ENCODE measurements at places on chromosomes 4 and X.

GRCh38 chr4:94605241-94605805 is 152.4 kb upstream of the BMPR1B start:
- DNase-seq, result no peak

- no peak for DNase-seq
These were observed 254.2 kb downstream of the ADAMTS3 start for GRCh38 chr4:72314869-72315268.

DNA sequence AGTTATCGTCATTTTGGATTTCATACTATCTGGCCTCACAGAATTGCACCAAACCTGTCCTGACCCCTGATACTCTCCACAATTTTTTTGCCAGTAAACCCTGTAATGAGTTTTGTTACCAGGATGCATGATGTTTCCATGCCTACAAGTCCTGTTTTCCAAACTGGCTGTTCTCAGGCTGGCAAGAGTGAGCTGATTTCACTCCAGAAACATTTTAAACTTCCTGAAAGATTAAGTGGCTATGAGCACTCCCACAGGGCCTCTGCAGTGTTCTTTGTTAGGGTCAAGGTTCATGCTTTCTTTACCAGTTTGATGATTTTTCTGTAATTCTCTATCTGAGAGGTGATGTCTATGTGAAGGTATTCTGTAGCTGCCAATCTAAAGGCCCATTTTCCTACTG is 31.7 kb upstream of the PDLIM3 start:
- no peak for DNase-seq

DNA sequence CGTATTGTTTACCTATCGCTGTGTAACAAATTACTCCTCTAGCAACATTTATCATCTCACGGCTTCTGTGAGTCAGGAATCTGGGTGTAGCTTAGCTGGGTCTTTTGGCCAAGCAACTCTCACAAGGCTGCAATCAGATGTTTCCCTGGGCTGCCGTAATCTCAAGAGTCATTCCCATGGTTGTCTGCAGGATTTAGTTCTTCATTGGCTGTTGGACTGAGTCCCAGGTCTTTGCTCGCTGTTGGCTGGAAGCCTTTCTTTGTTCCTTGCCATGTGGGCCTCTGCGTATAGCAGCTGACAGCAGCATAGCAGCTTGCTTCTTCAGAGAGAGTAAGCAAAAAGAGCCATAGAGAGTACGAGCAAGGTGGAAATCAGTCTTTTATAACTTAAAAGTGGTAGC is 16.8 kb downstream of the POLR2B start:
- DNase-seq, result no peak

- no peak for DNase-seq
These were observed 156.9 kb downstream of the CBR4 start for GRCh38 chr4:168852933-168853713.

DNA sequence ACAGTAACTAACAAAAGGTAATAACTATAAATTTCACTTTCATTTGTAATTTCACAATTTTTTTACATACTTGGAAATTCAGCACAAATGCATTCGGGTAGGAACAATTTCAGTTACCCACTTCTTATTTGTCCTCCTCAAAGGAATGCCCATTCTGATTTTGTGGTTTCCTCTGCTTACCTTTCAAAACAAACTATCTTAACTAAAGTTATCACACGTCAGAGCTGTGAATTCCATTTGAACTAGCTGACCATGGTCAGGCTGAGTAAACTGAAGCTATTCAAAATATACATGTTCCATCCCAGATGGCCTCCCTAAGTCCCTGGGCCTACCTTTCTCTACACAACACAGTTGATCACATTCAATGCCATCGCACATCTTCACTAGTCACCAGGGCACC is 4.5 kb downstream of the CTPS2 start:
- no peak for DNase-seq

- no peak for DNase-seq
These were observed 1594.6 kb downstream of the ARAP2 start for GRCh38 chr4:34649716-34650115.

DNA sequence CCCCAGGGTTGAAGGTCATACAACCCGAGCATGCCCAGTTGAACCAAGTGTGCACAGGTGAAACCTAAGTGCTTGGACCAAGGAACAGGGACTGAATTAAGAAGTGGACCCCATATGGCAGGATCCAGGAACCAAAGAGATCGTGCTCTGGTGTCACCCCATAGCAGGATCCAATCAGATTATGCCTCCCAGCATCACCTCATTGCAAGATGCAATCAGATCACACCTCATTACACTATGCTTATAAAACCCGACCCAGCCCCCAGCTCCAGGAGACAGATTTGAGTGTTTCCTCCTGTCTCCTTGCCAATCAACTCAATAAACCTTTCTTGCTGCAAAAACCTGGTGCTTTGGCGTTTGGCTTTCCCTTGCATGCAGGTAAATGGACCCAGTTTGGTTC is 37.6 kb downstream of the EFHC2 start:
- DNase-seq, result no peak

- DNase-seq, result peak; percentile 9
These were observed 306.7 kb upstream of the MAOA start for GRCh38 chrX:43349363-43349762.

DNA sequence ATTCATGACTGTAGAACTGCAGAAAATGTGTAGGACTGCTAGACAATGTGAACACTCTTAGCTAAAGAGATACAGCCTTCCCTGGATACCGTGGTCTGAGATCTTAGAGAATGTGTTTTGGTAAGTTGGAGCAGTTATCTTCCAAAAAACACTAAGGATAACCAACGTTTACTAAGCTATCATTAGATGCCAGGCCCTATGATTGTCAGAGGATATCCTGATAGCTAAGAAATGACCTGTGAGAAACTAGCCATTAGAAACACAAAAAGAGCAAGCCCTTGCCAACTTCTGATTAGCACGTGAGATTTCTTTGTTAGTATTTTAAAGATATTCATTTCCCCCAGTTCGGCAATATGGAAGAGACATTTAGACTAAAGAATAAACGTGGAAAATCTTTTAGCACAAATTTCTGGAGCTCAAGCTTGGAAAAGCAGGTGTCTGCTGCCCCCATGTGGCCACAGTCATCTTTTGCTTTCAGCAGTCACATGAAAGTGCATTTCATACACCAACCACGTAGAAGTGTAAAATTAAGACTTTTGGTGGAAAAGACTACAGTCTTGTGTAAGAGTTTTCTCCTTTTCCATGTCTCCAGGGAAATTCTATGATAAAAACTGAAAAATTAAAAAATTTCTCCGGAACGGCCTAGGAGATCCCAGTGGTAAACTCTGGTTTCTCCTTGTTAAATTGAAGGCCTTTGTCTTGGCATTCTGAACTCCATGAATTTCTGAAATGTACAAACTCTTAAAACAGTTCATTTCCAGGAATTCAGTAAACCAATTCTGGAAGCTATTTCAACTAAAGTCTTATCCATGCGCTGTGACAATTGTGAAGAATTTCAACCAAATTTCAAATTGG is 136.4 kb downstream of the ZNF674 start:
- DNase-seq, result peak; percentile 43

- DNase-seq, result no peak
These were observed 896.5 kb upstream of the PABPC4L start for GRCh38 chr4:135098061-135098460.

- no peak for DNase-seq
These were observed 114.3 kb upstream of the CPEB2 start for GRCh38 chr4:14887842-14888433.

DNA sequence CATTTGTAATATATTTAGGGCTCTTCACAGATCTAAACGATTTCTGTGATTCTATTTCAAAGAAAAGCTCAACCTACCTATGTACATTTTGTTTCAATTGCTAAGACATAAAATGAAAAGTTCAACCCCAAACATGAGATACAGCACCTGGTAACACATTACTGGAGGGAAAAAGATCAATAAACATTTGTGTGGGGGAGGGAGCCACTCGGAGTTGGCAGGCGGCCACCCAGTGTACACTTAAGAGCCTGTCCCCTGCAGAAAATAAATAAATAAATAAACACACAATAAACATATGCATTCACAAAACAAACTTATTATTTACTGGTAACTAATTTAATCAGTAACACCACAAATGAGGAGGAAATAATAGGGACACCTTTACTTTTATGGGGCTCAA is 19.3 kb downstream of the PRSS48 start:
- no peak for DNase-seq

DNA sequence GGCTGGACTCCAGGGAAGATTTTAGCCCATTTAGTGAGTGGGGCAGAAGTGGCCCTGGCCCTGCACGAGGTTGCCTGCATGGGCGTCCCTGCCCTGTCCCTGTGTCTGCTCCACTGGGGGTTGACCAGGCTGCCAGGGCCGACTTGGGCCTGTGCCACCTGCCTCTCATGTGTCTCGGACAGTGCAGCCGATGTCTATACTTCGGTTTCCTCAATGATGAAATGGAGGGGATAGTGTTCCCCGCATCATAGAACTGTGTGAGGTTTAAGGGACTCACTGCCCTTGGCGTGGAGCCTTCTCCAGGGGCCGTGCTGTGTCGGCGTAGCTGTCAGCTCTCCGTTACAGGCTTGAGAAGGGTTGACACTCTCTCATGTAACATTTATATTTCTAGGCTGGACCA is 27.0 kb upstream of the MSANTD1 start:
- no peak for DNase-seq

Data from activated CD4-positive, alpha-beta T cell treated with anti-CD3 and anti-CD28 coated beads, Interleukin-2, amount 50 U/mL, for 24 hours (primary cell).